NCI-H2227 treated with DMSO at 0.1 percent for 48 hours (cell line): ENCODE measurements at places on chromosomes 3 and 15.

GRCh38 chr15:48592933-48593332, 52.6 kb downstream of the FBN1 start:
- no peak for DNase-seq

GRCh38 chr3:132228923-132229322, 88.3 kb upstream of the ACP3 start:
- DNase-seq: no peak

- no peak for DNase-seq
These were observed 36.2 kb upstream of the FLNB start for GRCh38 chr3:57971975-57972374.

DNA sequence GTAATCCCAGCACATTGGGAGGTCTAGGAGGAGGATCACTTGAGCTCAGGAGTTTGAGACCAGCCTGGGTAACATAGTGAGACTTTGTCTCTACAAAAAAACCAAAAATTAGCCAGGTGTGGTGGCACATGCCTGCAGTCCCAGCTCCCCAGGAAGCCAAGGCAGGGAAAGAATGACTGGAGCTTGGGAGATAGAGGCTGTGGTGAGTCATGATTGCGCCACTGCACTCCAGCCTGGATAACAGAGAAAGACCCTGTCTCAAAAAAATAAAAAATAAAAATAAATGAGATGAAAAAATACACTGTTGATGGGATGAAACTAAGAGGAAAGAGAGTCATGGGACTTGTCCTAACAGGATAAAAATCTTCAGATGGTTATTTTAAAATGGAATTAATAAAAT, 137.6 kb downstream of the IMPG2 start:
- DNase-seq: no peak

DNA sequence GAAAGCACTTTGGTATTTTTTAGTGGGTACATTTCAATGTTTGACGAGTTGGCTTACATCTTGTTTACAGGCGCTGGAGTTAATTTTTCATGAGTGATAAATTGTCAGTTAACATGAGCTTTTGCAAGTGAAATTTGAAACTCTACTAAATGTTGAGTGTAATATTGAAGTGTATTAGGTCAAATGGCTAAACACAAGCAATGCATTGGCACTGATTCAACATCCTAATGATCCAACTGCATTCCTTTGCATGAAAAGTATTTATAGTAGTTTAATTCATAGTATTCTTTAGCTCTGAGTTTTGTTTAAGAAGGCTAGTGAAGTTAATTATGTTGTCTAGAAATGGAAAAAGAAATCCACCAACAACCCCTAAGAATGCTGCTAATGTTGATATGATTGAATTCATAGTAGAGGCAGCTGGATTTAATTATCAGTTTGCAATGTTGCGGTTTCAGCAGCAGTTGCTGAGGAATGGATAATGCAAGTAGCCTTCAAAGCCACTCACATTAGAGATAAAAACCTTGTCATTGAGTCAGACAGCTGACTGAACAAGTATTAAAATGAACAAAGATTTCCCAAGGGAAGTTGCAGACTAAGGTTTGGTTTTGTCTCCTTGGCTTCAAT, 245.6 kb upstream of the GOLIM4 start:
- no peak for DNase-seq

GRCh38 chr15:31461911-31462480, 135.4 kb downstream of the KLF13 start:
- DNase-seq: no peak

DNA sequence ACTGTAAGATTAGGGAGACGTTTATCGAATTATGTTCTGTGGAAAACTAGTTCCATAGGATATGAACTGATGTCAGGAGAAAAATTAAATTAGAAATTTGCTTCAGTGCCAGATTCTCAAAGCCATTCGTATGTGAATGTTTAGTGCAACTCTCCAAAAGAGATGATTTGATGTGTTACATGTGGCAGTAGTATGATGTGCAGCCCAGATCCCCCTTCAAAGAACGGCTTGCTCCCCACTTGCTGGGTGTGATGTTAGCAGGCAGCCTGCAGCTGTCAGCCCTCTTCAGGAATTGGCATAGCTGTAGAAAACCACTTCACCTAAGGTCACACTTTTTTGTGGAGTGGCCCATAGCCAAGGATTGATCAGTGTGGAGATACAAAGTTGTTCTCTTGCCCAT, 127.0 kb upstream of the CCDC54 start:
- DNase-seq: no peak

DNA sequence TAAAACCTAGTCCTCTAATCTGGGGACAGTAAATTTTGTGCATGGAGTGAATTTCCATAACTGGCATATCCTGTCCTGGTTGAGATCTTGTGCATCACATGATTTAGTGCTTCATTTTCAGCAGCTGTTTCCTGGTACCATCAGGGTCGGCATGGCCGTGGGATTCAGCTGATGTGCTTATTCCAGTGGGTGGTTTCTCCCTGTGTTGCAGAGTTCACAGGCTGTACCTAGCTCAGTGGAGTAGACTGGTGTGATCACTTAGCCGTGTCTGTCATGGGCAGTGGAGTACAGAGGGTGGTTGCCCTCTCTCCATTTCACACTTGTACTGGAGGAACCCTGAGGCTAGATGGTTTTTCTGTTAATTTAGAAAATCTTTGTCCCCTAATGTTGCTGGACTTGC, 228.5 kb downstream of the PTPRG start:
- no peak for DNase-seq

- no peak for DNase-seq
These were observed 4.0 kb downstream of the LAMP3 start for GRCh38 chr3:183158551-183159006.

DNA sequence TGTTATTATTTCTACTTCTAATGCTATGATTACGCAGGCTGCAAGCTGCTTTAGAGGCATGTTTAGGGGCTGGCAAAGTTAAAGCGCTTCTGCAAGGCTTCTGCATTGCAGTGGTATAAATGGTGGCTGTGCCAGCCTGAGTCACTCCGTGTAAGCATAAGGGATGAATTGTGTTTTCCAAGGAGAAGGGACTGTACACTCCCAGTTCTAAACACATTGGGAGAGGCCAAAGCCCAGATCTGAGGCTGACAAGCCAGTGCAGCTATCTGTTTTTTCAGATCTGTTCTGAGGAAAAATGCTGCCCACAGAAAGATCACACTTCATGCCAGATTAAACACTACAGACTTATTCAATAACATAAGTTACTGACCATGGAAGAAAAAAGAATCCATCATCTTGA, 83.8 kb downstream of the PRICKLE2 start:
- no peak for DNase-seq

DNA sequence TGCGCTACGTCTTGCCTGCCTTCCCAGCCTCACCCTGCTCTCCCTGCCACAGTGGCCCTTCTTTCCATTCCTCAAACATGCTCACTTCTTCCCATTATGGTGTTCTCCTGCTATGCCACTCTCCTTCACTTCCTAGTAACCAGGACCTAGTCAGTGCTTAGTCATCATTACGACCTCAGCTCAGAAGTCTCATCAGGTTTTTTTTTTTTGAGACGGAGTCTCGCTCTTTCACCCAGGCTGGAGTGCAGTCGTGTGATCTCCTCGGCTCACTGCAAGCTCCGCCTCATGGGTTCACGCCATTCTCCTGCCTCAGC, 149.5 kb downstream of the GREM1 start:
- DNase-seq: no peak

DNA sequence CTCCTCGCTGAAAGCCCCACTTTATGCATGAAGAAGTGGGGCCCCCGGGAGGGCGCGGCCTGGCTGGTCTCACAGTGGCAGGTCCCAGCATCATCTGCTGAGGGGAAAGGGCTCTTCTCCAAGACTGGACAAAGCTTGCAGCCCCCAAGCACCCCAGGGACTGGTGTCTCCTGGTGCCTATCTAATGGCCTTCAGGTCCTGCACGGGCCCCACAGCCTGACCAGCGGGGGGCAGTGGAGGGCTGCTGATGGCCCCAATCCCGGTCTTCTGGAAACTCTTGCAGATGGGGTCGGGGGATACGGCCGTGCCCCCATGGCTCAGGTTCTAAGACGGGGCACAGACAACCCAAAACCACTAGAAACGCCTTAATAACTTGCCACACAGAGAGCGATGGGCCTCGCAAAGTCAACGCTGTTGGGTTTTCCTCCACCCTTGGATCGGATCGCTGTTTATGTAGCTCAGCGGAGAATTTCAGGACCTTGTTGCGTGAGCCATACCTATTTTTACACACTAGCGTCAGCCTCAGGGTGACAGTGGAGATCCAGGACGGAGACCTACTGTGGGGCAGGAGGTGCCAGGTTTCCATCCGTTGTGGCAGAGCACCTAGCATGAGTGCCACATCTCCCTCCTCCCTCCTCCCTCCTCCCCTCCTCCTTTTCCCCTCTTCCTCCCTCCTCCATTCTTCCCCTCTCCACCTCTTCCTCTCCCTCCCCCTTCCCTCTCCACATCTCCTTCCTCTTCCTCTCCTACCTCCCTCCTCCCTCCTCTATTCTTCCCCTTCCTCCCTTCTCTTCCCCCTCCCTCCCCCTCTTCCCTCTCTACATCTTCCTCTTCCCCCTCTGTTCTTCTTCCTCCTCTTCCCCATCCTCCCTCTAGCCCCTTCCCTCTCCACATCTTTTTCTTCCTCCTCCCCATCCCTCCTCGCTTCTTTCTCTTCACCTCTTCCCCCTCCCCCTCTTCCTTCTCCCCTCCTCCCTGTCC, 79.3 kb upstream of the ALDH1L1 start:
- DNase-seq: no peak

DNA sequence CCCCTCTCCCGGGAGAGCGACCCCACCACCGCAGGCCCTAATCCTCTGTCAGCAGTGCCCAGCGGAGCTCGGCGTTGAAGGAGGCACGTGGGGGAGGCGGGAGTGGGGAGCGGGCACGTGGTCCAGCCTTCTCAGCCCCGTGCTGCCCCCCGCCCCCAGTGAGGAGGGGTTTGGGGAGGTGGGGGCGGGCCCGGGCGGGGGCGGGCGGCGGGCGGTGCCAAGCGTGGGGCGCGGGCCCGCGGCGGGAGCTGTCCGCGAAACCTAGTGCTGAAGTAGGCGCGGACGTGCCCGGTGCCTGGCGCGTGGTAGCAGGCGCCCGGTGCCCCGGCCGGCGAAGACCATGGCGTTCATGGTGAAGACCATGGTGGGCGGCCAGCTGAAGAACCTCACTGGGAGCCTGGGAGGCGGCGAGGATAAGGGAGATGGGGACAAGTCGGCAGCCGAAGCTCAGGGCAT, at the start of gene CPLX3:
Gene CPLX3, plus strand, starts transcription at position 264 of the 456 bp plus-strand sequence. Its CDS starts 77 bp downstream, at position 341.
- DNase-seq: no peak

- no peak for DNase-seq
These were observed 319.0 kb downstream of the GABRB3 start for GRCh38 chr15:26453914-26454313.

DNA sequence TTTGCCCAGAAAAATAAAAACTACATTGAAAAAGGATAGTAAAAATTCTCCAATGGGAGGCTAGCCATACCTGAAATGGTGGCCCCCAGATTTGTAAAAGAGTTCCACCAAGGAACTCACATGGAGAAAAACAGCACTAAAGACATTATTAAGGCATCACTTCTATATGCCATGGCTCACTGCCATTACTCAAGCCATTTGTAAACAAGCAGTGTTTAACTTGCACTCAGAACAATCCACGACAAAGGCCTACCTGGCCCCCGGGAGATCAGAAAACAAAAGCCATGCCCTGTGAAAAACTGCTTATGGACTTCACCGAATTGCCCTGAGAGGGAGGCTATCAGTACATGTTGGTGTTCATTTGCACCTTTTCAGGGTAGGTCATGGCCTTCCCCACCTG, 19.6 kb downstream of the CCR8 start:
- no peak for DNase-seq

DNA sequence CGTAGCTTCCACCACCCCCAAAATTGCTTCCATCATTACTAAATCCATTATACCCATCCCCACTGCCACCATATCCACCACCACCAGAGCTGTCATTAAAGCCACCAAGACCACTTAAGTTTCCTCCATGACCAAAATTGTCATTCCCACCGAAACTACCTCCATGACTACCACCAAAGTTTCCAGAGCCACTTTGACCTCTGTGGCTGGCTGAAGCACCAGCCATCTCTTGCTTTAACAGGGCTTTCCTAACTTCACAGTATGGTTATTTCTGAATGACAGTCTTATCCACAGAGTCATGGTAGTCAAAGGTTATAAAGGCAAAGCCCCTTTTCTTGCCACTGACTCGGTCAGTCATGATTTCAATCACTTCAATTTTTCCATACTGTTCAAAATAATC, 24.3 kb upstream of the DENND4A start:
- DNase-seq: no peak

DNA sequence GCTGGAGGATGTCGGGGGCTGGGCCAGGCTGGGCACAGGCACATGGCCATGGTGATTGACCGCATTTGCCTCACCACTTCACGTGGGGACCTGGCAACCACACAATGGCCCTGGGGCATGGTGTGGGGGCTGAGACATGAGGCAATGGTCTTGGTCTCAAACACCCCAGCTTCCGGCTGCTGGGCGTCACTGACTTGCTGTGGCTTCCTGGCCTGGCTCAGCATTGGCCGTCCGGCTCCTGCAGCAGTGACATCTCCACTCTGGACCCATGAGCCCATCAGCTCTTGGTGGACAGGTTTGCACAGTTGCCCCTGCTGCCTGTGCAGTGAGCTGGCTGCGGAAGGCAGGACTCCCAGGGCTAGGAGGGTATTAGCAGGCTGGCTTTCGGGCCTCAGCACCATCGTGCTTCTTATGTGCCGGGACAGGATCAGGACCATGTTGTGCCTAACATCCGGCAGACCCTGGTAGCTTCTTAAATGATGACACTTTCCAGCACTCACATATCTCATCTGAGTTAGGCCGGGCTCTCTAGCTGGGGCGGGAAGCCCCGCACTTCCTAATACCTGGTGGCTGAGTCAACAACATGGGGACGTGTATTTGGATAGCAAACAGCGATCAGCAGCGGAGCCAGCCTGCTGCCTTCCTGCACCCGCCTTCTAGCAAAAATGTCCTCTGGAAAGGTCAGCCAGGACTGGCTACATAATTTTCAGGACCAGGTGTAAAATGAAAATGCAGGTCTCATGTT, 34.1 kb downstream of the ZNF710 start:
- no peak for DNase-seq

DNA sequence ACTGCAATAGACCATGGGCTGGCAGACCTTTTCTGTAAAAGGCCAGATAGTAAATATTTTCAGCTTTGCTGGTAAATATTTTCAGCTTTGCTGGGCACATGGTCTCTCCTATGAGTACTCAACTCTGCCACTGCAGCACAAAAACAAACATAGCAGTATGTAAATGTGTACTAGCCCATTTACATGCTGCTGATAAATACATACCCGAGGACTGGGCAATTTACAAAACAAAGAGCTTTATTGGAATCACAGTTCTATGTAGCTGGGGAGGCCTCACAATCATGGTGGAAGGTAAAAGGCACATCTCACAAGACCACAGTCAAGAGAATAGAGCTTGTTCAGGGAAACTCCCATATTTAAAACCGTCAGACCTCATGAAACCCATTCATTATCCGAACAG, 793.0 kb downstream of the EDEM1 start:
- DNase-seq: no peak

DNA sequence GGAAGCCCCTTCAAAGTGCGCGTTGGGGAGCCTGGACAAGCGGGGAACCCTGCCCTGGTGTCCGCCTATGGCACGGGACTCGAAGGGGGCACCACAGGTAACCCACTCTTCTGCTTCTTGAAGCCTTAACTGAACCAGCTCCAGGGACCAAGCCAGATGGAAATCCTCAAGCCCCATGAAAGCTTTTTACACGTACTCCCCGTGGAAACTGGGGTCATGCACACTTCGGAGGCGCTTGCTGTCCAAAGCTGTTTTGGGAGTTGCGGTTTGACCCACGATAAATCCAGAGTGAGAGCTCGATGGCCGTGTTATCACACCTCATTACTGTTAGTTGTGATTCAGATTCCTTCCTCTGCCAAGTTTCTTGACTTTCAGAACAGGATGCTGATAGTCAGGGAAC, 47.5 kb downstream of the DNASE1L3 start:
- DNase-seq: no peak
